Skeletal muscle cell (primary cell): ENCODE measurements at places on chromosomes 5 and 9.

- DNase-seq = no peak
Measured at GRCh38 chr5:144378681-144379080, 208.0 kb downstream of the KCTD16 start.

DNA sequence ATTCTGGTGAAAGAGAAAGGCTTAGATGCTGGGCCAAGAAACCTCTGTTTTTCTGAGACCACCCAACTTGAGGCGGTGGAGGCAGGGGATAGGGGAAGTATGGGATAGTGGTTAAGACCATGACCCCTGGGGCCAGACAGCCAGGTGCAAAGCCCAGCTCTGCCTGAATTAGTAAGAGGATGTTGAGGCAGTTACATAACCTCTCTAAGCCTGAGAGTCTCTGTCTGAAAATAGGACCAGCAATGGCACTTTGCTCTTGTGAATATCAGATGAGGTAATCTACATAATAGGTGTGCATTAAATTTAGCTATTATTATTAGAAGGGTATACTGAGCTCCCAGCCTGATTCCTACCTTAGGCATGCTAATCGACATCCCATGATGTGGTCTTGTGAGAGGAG lies 68.2 kb downstream of the DOCK2 start:
- no peak for DNase-seq

DNA sequence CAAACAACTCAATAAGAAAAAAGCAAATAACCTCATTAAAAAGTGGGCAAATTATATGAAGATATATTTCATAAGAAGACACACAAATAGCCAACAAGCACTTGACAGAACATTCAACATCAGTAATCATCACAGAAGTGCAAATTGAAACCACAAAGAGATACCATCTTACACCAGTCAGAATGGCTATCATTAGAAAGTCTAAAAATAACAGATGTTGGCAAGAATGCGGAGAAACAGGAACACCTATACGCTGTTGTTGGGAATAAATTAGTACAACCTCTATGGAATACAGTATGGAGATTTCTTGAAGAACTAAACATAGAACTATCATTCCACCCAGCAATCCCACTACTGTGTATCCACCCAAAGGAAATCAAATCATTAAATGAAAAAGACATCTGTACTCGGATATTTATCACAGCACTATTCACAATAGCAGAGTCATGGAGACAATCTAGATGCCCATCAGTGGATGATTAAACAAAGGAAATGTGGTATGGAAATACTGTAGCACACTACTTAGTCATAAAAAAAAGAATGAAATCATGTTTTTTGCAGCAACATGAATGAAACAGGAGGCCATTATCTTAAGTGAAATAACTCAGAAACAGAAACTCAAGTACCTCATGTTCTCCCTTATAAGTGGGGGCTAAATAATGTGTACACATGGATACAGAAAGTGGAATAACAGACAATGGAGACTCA lies 106.8 kb upstream of the FST start:
- DNase-seq = no peak

- DNase-seq = no peak
Measured at GRCh38 chr5:39711821-39712220, 287.0 kb upstream of the DAB2 start.

DNA sequence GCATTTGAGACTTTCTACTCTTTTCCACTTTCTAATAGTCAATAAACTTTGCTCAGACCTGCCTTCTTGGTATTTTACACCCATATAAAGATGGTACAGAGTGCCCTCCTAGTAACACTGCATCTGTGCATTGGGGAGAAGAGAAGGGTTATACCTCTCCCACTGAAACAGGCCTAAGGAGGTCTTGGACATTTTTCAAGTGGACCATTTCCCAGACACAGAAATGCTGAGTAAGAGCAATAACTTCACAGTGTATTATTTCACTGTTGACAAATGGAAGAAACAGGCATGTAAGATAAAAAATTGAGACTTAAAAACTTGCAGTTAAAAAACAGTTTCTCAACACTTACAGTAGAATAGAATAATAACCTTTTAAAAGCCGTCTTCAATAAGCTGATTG lies 1224.0 kb upstream of the CDH18 start:
- no peak for DNase-seq

DNA sequence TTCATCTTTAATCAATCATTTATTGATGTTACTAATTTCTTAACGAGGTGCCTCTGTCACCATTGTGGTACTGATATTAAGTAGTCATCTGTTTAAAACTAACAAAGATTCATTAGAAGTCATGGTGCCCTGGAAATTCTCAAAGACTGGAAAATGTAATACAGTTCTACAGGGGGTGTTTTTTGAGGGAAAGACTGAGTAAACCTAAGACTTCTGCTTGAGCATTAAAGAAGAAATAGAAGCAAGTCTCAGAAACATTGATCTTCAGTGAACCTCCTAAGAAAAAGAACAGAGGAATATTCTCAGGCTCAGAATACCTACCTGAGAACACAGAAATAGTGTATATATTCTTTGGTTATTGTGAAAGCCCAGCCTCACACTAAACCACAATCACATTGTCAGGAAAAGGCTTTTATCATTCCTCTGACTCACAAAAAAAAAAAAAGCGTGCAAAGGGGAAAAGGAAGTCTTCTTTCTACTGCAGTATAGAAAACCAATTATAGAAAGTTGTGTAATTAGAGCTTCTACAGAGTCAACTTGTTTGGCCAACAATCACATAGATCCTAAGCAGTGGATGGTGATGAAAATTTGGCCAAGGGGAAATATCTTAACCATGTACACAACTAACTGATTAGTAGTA lies 60.8 kb downstream of the HINT1 start:
- no peak for DNase-seq

DNA sequence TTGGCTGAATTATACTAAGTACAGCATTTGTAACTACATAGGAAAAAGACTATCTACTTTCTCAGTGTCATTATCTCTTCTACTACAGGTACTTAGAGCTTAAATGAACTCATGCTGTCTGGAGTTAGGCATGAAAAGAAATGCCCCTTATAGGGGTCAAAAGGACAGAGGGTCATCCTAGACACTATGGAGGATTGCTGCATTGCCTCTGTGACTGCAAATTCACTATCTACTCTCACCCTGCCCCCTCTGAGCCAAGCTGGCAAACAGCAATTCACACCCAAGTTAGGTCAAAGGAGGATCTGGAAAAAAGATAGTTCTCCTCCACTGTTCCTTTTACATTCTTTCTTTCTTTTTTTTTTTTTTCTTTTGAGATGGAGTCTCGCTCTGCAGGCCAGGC lies 36.7 kb downstream of the ANKRD31 start:
- no peak for DNase-seq

GRCh38 chr9:98935071-98935505 lies 8.6 kb upstream of the COL15A1 start:
- DNase-seq = peak; percentile 46

- no peak for DNase-seq
Measured at GRCh38 chr5:31193116-31193515, 370 bp upstream of the CDH6 start.

GRCh38 chr9:8491563-8491962 lies 692.0 kb upstream of the DMAC1 start:
- DNase-seq = no peak

GRCh38 chr5:8196061-8196460 lies 327.1 kb downstream of the MTRR start:
- no peak for DNase-seq

DNA sequence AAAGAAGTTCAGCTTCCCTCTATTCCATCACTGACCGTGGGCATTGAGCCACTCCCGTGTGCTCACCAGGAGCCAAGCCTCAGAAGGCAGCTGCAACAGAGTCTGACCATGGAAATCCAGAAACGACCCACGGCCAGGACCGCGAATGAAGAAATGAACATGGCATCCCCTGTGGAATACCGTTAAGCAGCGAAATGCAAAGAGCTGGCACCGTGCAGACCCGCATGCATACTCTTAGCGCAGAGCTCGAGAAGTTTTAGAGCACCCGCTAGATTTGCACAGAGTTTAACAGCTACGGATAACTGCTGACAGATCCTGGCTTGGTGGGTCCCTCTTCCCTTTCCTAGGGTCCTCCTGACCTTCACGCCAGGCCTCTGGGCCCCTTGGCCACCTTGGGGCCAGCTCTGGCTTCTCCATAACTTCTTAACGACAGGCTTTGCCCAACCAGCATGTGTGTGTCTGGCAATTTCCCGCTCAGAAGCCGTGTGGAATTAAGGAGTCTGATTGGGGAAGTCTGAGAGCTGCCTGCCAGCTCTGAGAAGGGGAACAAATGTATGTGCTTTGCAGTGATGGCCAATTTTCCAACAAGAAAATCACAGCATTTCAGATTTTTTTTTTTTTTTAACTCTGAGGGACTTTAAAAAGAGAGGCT lies 75.3 kb upstream of the COL5A1 start:
- no peak for DNase-seq

DNA sequence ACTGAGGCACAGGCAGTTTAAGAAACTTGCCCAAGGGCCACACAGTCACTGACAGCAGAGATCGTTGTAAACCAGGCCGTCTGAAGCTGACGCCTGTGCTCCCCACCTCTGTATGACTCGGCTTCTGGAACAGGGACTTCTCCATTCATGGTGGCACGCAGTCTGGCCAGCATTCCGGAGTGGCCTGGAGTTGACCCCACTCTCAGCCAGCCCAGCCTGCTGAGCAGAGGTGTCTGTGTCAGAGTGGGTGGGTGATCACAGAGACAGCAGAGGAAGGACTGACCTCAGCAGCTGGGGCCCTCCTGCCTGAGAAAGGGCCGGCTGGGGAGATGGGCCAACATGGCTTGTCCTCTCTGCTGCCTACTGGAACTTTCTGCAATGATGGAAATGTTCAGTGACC lies 12.6 kb downstream of the LRSAM1 start:
- peak; percentile 36 for DNase-seq

DNA sequence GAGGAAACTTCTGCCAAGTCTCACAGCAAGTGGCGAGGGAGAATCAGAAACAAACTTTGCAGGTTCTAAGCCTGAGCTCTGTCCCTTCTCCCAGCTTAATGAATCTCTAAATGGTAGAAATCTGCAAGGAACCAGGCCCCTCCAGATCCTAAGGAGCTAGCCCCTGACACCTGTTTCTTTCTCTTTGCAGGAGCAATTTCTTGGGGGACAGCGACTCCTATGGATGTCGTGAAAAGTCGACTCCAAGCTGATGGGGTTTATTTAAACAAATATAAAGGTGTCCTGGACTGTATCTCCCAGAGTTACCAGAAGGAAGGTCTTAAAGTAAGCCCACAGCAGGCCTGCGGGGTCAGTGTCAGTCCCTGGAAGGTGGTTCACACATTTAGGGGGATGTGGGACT lies 21.8 kb downstream of the IL9 start:
- DNase-seq = no peak

DNA sequence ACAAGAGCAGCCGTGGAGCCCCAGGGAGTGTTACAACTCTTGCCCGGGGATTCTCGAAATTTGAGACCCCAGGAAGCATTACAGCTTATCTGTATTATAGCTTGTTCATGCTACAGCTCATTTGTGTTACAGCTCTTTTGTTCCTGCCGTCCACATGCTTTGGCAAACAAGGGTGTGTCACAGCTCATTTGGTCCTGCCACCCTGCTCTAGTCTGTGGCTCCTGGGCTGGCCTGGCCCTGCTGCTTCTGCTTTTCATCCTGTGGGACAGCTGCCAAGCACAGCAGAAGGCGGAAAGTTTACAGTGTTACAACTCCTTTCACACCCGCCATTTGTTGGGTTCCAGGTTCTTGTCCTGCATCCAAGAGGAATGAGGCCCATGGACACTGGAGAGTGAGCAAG lies 685.0 kb downstream of the SLCO4C1 start:
- DNase-seq = no peak

- DNase-seq = no peak
Measured at GRCh38 chr5:54024466-54024865, 285.9 kb downstream of the ARL15 start.

DNA sequence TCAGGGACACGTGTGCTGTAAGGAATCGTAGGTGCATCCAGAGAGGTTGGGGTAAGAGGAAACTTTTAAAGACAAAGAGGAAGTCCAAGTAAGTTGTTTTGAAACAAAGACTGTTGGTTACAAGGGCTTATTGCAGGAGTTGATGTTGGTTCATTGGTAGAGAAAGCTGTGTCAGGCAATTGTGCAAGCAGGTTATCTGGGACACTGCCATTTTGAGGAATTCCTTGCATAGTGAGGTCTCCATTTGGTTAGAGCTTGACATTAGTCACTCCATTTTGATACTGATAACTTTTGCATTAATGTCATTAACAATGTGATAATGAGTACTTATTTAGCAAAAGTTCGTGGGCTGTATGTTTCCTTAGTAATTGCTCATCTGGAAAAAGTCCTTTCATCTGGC lies 24.9 kb downstream of the CNOT6 start:
- no peak for DNase-seq

DNA sequence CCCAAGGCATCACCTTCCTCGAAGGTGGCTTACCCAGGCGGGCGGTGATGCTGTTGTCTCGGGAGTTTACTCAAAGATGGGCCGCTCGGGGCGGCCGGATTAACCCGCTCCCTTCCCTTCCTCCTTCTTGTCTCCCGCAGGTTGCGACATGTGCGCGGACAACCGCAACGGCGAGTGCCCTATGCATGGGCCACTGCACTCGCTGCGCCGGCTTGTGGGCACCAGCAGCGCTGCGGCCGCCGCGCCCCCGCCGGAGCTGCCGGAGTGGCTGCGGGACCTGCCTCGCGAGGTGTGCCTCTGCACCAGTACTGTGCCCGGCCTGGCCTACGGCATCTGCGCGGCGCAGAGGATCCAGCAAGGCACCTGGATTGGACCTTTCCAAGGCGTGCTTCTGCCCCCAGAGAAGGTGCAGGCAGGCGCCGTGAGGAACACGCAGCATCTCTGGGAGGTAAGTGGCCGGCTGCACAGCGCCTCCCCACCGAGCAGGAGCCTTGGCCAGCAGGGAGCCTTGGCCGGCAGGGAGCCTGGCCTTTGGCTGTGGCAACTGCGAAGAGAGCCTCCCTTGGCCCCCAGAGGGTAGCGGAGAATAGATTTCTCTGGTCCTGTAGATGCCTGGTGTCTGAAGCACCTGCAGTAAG lies 10.6 kb downstream of the PRDM6 start:
- DNase-seq = no peak

DNA sequence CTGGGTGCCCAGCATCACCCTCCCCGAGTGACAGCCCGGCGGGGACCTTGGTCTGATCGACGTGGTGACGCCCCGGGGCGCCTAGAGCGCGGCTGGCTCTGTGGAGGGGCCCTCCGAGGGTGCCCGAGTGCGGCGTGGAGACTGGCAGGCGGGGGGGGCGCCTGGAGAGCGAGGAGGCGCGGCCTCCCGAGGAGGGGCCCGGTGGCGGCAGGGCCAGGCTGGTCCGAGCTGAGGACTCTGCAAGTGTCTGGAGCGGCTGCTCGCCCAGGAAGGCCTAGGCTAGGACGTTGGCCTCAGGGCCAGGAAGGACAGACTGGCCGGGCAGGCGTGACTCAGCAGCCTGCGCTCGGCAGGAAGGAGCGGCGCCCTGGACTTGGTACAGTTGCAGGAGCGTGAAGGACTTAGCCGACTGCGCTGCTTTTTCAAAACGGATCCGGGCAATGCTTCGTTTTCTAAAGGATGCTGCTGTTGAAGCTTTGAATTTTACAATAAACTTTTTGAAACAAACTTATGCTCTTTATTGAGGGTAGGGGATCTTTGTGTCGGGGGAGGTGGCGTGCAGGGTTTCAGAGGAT lies 1.3 kb downstream of the GADD45G start:
- DNase-seq = no peak

- DNase-seq = peak; percentile 32
Measured at GRCh38 chr5:40578501-40579451, 100.9 kb upstream of the PTGER4 start.

- no peak for DNase-seq
Measured at GRCh38 chr9:17075758-17076485, 58.9 kb upstream of the CNTLN start.

GRCh38 chr9:137456061-137456863 lies 2.9 kb downstream of the NSMF start:
- peak; percentile 25 for DNase-seq

GRCh38 chr5:53151713-53152458 lies 42.3 kb upstream of the MOCS2 start:
- peak; percentile 77 for DNase-seq

- no peak for DNase-seq
Measured at GRCh38 chr5:174572591-174572990, 151.8 kb upstream of the MSX2 start.
